Retina (tissue), 1 donor: ENCODE measurements at places on chromosomes 2 and 18.
A peak's percentile ranks its signal among the peaks of the same experiment; 100 is the strongest.

DNA sequence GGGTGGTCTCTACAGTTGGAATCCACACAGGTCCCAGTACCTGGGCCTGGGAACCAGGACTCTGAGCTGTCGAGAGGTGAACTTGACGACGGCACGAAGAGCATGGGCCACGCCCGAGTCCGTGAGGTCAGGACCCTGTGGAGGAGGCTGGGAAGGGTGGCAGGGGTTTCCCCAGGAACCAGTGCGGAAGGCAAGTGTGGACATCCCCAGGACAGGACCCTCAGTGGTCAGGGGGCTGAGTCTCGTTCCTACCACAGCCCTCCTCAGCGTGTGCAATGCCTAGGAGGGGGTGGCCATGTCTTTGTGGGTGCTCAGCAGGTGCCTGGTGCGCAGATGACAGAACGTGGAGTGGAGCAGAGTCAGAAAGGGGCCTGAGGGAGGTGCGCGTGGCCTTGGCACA lies 335.6 kb upstream of the SALL3 start:
- DNase-seq = no peak

GRCh38 chr18:3540805-3541548 lies 91.0 kb downstream of the TGIF1 start:
- no peak for DNase-seq

DNA sequence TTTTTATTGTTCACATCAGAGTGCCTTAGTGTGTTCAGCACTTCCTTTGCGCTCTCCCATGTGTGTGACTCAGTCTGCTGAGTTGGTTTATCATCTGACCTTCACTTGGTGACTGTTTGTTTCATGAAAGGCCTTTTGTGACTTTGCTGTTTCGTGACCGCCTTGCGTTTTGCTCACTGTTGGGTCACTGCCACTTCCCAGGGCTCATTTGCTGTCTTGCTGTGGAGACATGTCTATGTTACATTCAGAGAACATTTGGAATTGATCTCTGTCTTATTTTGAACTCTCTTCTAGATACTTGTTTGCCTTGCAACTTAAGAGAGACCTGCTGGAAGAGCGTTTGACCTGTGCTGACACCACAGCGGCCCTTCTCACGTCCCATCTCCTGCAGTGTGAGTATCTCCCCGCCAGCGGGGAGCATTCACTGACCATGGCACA lies 54.7 kb downstream of the FARP2 start:
- no peak for DNase-seq

- DNase-seq = no peak
Measured at GRCh38 chr2:20487030-20487391, 40.1 kb downstream of the RHOB start.

GRCh38 chr2:74573747-74574562 lies 19.4 kb downstream of the DOK1 start:
- no peak for DNase-seq

DNA sequence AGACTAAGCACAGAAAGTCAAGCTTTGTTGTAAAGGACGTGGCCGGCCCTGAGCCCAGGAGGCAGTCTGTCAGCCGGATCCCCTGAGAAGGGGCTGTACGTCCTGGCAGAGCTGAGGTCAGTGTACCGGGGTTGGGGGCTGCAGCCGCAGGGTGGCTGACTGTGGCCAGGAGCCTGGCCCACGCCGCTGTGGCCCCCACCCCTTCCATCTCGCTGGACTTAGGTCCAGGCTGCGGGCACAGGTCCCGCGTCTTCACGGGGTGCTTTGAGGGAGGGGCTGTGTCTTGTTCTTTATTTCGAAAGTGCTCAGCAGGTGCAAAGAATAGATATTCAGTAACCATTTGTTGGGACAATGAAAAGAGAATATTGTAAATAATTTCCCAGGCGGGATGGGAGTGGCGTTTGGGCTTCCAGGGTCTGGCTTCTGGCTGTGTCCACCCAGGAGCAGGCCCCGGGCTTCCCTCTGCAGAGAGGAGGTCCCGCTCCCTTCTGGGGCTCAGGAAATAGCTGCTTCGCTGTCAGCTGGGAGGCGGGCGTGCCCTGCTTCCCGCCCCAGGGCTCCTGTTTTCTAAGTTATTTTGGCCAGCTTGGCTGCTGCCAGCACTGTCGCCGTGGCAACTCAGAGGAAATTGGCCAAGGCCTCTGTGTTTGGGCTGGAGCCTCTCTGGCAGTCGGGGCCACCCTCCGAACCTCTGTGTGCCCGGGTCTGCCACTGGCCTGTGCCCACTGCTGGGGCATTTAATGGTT lies 7.4 kb downstream of the NFATC1 start:
- peak; percentile 43 for DNase-seq

DNA sequence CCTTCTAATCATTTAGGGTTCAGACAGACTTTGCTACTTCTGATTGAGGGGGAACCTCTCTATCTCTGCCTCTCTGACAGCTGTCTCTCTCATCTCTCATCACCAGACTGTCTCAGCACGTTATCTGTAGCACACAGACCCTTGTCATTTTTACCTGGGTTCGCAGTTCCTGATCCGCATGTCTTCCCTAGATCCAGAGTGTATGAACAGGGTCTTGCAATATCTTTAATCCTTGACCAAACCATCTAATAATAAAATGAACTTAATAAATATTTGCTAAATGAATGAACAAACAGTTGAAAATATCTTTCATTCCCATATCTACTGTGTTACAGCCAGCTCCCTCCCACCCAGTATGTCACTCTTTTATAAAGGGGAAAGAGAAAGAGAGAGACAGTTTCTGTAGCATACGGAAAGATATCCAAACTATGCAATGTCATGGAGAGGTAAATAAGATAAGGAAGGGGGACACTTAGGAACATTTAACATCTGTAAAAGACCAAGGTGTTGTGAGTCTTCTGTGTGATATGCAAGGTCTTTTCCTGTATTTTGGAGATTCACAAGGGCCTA lies 507.6 kb downstream of the SUCLG1 start:
- DNase-seq = no peak

DNA sequence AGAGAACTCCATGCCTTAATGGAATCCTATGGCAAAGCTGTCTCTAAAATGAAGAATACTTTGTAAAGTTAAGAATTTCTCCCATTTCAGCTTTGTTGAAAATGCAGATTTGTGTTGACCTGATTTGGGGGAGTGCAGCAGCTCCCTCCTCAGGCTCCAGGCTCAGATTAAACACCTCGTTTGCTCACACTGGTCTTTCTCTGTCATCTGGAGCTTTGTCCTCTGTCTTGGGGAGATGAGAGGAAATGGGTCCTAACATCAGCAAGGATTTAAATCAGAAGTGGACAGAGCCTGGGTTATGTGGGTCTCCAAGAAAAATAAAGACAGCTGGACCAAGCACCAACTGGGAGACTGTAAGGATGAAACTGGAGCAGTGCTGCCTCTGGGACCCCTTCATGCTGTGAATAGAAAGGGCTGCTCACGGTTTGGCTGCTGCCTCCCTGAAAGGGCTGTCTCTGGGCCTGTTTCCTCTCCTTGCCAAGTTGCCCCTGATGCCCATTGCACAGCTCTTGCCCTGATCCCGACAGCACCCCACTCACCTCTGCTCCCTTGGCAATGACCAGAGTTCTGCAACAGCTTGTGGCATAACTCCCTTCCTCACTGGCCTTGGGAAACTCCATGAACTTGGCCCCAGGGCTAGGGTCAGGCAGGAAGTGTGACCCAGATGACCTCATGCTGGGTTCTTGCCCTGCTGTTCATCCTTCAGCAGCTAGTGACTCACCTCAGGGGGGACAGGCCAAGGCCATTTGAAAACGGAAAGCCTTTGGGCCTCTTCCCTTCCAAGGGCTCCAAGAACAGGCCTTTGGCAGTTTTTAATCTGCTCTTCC lies 197.2 kb downstream of the CYP26B1 start:
- no peak for DNase-seq

GRCh38 chr2:148926981-148927401 lies 52.0 kb downstream of the KIF5C start:
- no peak for DNase-seq
